Left cardiac atrium (tissue), 4 donors: ENCODE measurements at places on chromosomes 16 and 17. TPM values are rescaled to one million over a fixed set of nuclear protein-coding genes. Genes with fewer than 3 reads are reported as not detected.

ZNF48 gene
- total RNA-seq: 6.4 TPM

SSTR5 gene
- 10.7 TPM for total RNA-seq

DNA sequence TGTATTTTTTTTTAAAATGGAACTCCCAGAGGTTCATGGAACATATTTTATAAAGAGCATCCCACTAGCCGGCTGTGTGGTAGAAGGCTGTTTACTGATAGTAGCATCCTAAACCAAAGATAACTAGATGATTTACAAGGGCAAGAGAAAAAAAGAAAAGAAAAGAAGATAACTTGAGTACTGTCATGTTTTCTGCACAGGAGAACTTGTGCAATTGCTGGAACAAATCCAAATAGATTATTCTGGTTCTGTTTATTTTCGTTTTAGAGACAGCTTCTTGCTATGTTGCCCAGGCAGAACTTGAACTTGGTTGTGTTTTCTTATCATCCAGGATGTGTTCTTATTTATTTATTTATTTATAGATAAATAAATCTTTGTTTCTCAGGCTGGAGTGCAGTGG is 20.9 kb upstream of the PPM1D start:
- no peak for DNase-seq

- DNase-seq: no peak
These were observed 217.2 kb downstream of the SNX29 start for GRCh38 chr16:12193692-12194091.

DNA sequence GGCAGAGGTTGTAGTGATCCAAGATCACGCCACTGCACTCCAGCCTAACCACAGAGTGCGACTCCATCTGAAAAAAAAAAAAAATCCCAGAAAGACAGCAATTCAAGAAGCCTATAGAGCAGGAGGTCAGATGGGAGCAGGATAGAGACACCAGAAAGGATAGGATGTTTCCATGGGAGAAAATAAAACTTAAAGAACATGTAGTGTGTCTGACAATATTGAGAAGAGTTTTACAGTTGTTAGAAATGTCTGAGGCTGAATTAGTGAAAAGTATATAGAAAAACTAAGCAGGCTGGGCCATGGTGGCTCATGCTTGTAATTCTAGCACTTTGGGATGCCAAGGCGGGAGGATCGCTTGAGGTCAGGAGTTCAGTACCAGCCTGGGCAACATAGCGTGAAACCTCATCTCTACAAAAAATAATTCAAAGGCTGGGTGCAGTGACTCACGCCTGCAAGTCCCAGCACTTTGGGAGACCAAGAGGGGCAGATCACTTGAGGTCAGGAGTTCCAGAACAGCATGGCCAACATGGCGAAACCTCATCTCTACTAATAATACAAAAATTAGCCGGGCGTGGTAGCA is 15.3 kb upstream of the TRIM37 start:
- no peak for DNase-seq

GRCh38 chr16:11004973-11005610 is 60.7 kb downstream of the CLEC16A start:
- no peak for DNase-seq

- DNase-seq: no peak
These were observed 90.6 kb downstream of the TUBD1 start for GRCh38 chr17:59802160-59802559.

DNA sequence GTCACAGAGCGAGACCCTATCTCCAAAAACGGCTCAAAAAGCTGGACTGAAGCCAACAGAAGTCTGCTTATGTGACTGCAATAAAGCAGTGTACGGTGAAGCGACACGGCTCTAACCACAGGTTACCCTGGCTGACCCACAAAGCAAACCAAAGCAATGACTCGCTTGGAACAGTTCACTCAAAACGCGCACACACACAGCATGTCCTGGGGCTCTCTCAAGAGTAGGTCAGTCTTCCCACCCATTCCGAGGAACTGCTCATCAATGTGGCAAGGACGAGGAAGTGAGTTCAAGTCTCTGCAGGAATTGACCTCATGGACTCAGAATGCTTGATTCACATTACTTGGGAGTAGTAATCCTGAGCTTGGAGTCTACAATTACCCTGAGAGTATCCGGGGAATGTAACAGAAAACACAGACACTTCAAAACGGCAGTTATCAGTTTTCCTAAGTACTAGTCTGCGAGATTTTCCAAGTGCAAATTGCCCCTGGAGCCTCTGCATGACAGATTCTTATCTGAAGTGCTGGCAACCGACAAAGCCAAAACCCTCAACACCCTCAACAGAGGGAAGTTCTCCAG is 25.4 kb downstream of the PELP1 start:
- no peak for DNase-seq

DNA sequence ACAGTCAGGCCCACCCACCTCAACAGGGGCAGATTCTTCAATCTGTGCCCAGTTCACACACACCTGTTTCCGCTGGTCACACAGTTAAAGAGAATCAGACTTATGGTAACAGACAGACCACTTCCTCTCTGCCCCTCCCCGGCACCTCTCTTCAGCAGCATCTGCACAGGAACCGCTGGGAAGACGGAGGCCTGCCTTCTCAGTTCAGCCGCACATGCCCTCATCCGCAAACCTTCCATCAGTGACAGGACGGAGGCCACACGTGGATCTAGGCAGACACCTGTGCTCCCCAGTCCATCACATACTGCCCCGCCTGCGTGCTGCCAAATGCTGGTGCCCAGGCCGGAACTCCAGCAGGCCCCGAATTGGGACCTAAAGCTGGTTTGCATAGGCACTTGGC is 10.3 kb downstream of the PHB1 start:
- no peak for DNase-seq

CRYM gene
- 44.2 TPM for total RNA-seq

GRCh38 chr16:57372372-57373116 is at the start of gene CX3CL1:
CX3CL1 (plus strand) TSS chr16:57372490; CDS start chr16:57372569, 79 bp downstream.
- peak; percentile 77 for DNase-seq

DNA sequence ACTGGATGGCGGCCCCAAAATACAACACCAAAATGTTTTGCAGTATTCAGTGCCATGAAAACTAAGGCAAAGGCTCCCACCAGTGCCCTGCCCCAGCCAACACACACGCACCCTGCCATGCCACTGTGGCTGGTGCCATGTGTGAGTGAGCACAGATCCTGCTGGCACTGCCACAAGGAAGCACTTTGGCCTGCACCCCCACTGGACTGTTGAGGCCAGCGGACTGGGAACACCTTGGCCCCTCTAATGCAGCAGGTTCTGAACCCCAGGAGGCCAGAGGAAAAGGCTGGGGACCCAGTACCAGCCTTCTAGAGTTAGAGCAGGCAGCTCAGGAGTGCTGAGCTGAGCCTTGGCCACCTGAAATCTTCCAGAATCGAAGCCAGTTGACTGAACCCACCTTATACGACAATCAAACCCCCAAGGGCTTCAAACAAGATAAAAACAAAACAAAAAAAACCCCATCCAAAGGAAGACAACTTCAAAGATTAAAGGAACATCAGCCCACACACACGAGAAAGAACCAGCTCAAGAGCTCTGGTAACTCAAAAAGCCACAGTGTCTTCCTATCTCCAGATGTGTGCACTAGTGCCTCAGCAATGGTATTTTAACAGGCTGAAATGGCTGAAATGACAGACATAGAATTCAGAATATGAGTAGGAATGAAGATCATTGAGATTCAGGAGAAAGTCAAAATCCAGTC is 21.5 kb downstream of the NLRP1 start:
- DNase-seq: no peak

GRCh38 chr17:2710803-2711607 is 559 bp downstream of the CLUH start:
- DNase-seq: peak; percentile 42

DNA sequence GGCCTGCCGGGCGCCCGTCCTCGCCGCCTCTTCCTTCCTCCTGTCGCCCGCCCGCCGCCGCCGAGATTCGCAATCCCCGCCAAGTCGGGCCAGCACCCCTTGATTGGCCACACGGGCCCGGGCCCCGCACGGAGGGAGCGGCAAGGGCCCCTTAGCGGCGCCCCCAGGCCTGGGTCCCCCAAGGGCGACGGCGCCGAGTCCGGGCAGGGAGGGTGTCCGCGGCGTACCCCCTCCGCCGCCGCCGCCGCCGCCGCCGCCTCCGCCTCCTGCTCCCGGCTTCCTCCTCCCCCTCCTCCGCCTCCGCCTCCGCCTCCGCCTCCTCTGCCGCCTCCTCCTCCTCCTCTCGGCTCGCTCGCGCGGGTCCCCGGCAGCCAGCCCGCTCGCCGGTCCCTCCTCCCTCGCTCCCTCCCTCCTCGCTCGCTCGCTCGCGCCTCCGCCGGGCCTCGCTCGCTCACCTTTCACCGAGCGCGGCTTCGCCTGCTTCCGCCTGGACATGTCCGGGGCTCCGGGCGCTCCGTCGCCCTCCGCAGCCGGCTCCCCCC is 561 bp downstream of the ZNF423 start:
- DNase-seq: peak; percentile 87

TMEM204 gene
- 26.7 TPM for total RNA-seq

C17orf100 gene
- 0.59 TPM for total RNA-seq

DNA sequence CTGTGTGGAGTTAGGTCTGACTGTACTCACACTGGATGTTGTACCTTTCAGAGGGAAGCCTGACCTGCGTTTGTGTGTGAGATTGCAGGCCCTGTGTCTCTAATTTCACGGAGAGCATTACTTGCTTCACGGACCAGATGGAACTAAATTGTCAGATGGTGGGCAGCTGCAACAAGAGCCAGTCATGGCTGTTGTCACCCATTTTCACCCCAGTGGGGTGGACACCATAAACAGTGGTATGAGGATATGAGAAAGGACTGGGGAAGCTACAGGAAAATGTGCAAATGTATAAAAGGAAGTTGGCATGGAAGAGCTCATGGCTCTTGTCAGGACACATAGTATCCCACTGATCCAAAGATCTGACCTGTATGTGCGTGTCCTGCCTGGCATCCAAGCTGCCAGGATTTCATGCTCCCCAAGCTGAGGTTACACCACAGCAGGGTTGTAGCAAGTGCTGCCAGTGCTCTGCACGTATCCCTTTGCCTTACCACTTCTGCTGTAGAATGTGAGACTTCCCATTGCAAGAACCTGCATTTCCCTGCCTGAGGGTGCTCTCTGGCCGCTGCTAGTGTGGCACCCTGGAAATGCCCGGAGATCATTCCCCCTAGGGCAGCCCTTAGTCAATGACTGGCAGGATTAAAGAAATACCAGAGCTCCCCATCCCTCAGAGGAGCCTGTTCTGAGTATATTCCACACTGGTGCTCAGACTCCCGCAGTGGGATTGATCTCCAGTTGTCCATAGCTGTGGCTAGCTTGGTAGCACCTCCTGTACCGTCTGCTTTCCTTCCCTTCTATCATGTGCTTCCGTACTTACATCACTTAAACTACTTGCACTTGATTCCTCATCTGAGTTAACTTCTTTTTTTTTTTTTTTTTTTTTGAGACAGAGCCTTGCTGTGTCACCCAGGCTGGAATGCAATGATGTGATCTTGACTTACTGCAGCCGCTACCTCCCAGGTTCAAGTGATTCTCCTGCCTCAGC is 70.4 kb upstream of the TANC2 start:
- no peak for DNase-seq
